H1 (cell line): ENCODE measurements at places on chromosomes 16 and 17. TPM values are rescaled to one million over a fixed set of nuclear protein-coding genes. Genes with fewer than 3 reads are reported as not detected.

OR2C1 gene
- not detected in 2 replicates for total RNA-seq

KLHL36 gene
- total RNA-seq = 33.6 and 35.3 TPM in 2 replicates

MYH3 gene
- total RNA-seq = 0.99 and 1.8 TPM in 2 replicates

GSPT1 gene
- total RNA-seq = 195 and 204 TPM in 2 replicates

CTRB1 gene
- not detected in 2 replicates for total RNA-seq

CCL1 gene
- not detected in 2 replicates for total RNA-seq

MMP28 gene
- total RNA-seq = not detected in 2 replicates

SLC38A10 gene
- total RNA-seq = 35.7 and 41.0 TPM in 2 replicates

HEATR9 gene
- not detected in 2 replicates for total RNA-seq

GRCh38 chr17:80815151-80815681 is 176.4 kb upstream of the CHMP6 start:
- no peak for DNase-seq
- H3K27me3 ChIP-seq = no peaks in the 10 kb centered on the region
- no peaks in the 10 kb centered on the region; the same call in 1 of the 2 replicates for H3K4me1 ChIP-seq
- H3K4me3 ChIP-seq = no peak overlapping the region

DNA sequence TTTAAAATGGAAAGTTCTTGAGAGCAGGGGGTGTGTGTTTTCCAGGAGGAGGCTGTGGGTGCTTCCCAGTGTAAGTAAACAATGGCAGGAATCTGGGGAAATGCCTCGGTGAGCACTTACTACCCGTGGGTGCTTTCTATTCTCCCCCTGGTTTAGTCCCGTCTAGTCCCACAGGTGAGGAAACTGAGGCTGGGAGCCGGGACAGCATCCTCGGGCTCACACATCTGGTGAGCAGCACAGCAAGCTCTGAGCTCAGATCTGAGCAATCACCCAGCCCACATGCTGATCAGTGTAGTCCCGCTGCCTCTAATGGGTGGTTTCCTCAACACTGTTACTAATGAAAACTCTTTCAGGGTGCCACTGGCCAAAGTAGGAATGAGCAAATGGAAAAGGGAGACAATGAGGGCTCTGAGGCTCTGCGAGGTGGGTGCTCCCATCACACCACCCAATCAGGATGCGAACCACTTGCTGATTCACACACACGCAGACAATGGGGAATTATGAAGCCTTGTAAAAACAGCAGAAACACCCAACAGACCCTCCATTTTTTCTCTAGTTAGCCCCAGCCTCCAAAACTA is 202.6 kb downstream of the PARN start:
- no peak overlapping the region; the same call in 1 of the 2 replicates for H3K27ac ChIP-seq
- H3K4me1 ChIP-seq = 0 out of 2 replicates have a peak, but pooled peaks cover 7% of the 10 kb centered on the region
- no peaks in the 10 kb centered on the region for H3K27me3 ChIP-seq

DNA sequence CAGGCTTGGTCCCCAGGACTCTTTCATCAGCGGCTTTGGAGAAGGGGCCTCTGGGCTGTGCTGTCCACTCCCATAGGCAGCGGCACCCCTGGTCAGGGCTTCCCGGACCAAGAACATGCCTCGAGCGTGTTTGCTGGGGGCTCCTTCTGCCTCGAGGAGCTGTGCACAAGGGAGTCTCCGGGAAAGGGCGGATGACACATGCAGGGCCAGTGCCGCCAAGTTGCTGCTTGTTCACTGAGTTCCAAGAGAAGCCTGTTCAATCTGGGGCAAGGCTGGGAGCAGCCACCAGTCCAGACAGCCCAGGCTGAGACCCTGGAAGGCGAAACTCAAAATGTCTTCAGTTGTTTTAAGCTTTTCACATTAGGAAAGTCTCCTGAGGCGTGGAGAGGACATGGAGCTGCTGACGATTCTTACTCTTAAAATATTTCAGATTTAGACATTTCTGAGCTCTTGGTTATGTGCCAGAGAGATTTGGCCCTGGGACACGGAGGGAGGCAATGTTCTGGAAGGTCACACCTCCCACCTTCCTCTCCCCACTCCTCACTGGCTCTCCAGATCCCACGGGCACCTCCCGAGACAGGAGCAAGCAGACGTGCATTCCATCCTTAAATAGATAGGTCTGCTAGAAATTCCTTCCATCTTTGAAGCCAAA is 84.5 kb upstream of the ZNF469 start:
- H3K36me3 ChIP-seq = no peaks in the 10 kb centered on the region
- H3K27ac ChIP-seq = no peak overlapping the region
- no peaks in the 10 kb centered on the region for H3K4me1 ChIP-seq
- no peak overlapping the region for H3K4me3 ChIP-seq
- H3K27me3 ChIP-seq = no peaks in the 10 kb centered on the region

GRCh38 chr16:53007095-53007494 is 45.6 kb downstream of the CHD9NB start:
- no peaks in the 10 kb centered on the region for H3K36me3 ChIP-seq
- DNase-seq = no peak
- no peaks in the 10 kb centered on the region for H3K27me3 ChIP-seq

GRCh38 chr17:8186446-8186786 is 3.6 kb downstream of the BORCS6 start:
- H3K36me3 ChIP-seq = no peaks in the 10 kb centered on the region
- H3K4me3 ChIP-seq = peak overlapping the region; percentile 89
- 0 out of 2 replicates have a peak overlapping the region, but pooled peaks have one; percentile 9 for H3K27ac ChIP-seq

DNA sequence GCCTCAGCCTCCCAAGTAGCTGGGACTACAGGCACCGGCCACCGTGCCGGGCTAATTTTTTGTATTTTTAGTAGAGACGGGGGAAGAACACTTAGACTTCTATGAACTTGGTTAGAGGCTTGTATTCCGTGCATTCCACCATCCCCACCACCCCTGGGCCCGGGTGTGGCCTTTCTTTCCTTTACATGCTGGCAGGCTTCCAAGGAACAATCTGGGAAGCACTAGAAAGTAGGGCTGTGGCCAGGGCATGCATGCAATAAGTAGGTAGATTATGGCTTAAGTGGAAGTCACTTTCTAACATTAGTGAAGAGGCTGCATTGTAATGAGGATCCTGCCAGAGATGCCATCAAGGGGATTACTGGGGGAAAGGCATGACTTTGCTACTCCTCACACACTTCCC is 171.6 kb downstream of the SHISA6 start:
- no peaks in the 10 kb centered on the region for H3K36me3 ChIP-seq
- no peak overlapping the region for H3K27ac ChIP-seq
- no peaks in the 10 kb centered on the region for H3K27me3 ChIP-seq
- H3K4me1 ChIP-seq = no peaks in the 10 kb centered on the region
- H3K4me3 ChIP-seq = no peak overlapping the region
- no peak for DNase-seq

- no peaks in the 10 kb centered on the region for H3K4me1 ChIP-seq
- H3K27me3 ChIP-seq = no peaks in the 10 kb centered on the region
- DNase-seq = peak; percentile 92
- H3K27ac ChIP-seq = peak within 1 kb of the TSS; percentile 72; the same call in 1 of the 2 replicates
Measured at GRCh38 chr17:48101012-48101720, at the start of gene CBX1. Gene CBX1, minus strand, starts transcription at chr17:48101478. Its CDS starts 24,474 bp downstream, at chr17:48077004.

- H3K4me3 ChIP-seq = no peak overlapping the region
- no peak overlapping the region for H3K27ac ChIP-seq
- no peaks in the 10 kb centered on the region for H3K27me3 ChIP-seq
- DNase-seq = no peak
Measured at GRCh38 chr17:69067274-69068047, 6.7 kb upstream of the ABCA9 start.

DNA sequence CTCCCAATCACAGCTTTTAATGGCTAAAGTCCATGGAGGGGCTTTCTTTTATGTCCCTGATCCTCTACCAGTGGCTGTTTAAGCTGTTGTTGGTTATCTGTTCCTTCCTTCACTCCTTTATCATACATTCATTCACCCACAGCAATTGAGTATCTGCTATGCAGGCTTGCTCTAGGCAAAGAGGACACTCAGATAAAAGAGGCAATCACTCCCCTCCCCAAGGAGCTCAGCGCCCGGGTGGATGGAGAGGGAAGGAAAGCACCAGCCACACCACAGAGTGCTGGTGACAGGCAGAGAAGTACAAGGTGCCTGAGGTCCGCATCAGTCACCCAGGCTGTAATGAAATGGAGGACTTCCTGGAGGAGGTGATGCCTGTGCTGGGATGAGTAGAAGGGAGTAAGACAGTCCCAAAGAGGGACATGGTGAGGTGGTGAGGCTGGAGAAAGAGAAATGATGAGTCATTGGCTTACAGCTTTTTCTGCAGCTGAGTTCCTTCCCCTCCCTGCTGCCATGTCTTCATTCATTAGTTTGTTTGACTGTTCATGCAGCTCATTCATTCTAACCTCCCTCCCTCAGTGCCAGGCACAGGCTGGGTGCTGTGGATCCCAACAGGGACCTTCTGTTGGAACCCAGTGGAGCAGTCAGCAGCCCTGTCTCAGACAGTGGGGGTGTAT is 12.8 kb upstream of the NGFR start:
- DNase-seq = no peak
- no peak overlapping the region for H3K4me3 ChIP-seq
- H3K27me3 ChIP-seq = no peaks in the 10 kb centered on the region

- no peaks in the 10 kb centered on the region for H3K27me3 ChIP-seq
- H3K4me3 ChIP-seq = peak overlapping the region; percentile 78
- H3K4me1 ChIP-seq = peaks cover 22% of the 10 kb centered on the region
Measured at GRCh38 chr17:81929253-81930141, 2.0 kb upstream of the MAFG start.

- no peak overlapping the region for H3K27ac ChIP-seq
- no peak overlapping the region for H3K4me3 ChIP-seq
- peaks cover 31% of the 10 kb centered on the region for H3K4me1 ChIP-seq
- DNase-seq = peak; percentile 70
- H3K36me3 ChIP-seq = no peaks in the 10 kb centered on the region
Measured at GRCh38 chr16:17367923-17368322, 102.8 kb downstream of the XYLT1 start.

- no peak overlapping the region for H3K27ac ChIP-seq
- peak overlapping the region; percentile 42 for H3K4me3 ChIP-seq
- H3K27me3 ChIP-seq = peaks cover 34% of the 10 kb centered on the region; the same call in 1 of the 2 replicates
- H3K4me1 ChIP-seq = peaks cover 8% of the 10 kb centered on the region; the same call in 1 of the 2 replicates
Measured at GRCh38 chr16:66924527-66925321, 611 bp downstream of the RRAD start.

GRCh38 chr17:28889996-28890395 is 7.5 kb downstream of the FLOT2 start:
- no peak for DNase-seq
- no peaks in the 10 kb centered on the region for H3K36me3 ChIP-seq
- no peak overlapping the region for H3K4me3 ChIP-seq
- peaks cover 3% of the 10 kb centered on the region for H3K4me1 ChIP-seq
- H3K27me3 ChIP-seq = no peaks in the 10 kb centered on the region
- no peak overlapping the region for H3K27ac ChIP-seq

DNA sequence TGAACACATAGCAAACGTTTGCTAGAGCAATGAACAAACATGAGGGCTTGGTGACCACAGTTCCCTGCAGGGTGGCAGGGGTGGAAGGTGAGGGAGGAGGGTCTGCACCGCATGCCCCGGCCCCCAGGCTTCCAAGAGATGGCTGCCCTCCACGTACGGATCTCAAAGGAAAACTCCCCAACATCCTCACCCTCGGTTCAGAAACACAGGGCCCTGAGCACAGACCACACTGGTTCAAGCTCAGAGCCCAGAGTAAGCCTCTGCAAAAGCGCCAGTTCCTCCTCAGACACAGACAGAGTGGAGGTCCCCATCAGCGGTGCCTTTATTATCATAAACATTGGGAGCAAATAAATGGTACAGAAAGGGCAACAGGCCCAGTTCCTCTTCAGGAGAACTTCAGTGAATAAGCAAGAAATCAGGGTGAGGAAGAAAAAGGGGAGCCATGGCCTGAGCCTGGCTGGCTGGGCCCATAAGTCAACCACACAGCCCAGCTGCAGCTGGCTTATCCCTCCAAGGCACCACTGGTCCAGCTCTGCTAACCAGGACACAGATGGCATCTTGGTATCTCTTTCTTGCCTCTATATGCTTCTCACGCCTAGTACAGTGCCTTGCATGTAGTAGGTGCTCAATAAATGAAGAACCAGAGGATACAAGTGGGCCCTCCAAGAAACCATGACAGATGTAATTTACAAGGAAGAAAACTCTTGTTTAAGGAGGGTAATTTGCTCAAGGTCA is 11.0 kb downstream of the MPO start:
- no peaks in the 10 kb centered on the region for H3K4me1 ChIP-seq
- DNase-seq = no peak
- H3K4me3 ChIP-seq = no peak overlapping the region
- no peaks in the 10 kb centered on the region for H3K36me3 ChIP-seq
- H3K27ac ChIP-seq = no peak overlapping the region
- H3K27me3 ChIP-seq = no peaks in the 10 kb centered on the region

DNA sequence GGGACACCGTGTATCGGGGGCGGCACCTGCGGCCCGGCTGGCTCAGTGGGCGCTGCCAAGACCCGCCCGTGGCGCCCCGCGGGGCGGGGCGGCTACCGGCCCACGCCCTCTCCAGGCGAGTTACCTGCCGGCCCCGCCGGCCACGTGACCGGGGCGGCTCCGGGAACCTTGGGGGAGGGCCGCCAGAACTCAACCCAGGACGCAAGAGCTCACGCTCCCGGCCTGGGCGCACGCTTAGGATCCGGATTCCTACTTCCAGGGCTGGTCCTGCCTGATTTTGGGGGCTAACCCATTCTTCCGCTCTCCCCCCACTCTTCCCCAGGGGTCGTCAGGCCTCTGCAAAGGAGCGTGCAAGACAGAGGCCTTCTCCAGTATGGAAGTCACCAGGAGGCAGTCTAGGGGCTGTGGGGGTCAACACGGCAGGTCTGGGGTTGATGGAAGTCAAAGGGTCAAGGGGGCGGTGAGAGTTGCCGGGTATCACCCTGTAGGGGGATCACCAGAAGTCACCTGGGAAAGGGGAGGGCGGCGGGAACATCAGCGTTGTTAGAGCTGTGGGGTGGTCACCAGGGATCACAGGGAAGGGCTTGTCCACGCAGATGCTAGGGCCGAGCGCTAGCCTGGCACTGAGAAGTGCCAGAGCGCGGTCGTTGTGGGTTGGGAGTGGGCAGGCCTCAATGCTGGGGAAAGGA is 354 bp upstream of the ESRP2 start:
- H3K27me3 ChIP-seq = no peaks in the 10 kb centered on the region
- H3K4me1 ChIP-seq = no peaks in the 10 kb centered on the region
- H3K27ac ChIP-seq = peak overlapping the region; percentile 84
- DNase-seq = peak; percentile 73

DNA sequence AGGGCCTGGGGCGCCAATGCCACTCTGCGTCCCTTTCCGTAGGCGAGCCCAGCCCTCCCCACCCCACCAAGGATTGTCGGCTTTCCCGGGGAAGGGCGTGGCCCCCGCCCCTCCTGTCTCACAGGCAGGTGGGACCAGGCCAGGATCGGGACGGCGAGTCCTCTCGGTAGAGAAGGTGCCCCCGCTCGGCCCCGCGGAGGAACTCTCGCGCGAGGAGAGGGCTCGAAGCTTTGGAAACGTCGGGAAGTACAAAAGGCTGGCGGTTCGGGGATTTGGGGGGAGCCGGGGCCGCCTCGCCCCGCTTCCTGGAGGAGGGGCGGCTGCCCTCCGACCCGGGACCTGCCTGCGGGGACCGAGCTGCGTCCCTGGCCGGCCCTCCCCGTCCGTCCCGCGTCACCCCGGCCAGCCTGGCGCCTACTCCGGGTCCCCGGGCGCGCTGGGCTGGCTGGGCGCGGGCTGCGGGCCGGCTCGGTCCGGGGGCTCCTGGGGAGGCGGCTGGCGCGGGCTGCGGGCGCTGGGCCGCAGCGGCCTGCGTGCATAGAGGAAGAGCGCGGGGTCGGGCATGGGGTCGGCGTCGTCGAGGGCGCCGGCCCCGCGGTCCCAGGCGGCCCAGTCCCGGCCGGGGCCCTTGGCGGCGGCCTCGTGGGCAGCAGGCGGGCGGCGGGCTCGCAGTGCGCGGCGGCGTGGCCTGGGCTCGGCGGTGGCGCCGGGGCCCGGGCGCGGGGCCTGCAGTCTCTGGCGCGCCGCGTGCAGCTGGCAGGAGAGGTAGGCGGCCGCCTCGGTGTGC is 12.6 kb upstream of the CLUH start:
- peak; percentile 53 for DNase-seq
- peaks cover 4% of the 10 kb centered on the region for H3K4me1 ChIP-seq
- H3K27me3 ChIP-seq = 0 out of 2 replicates have a peak, but pooled peaks cover 4% of the 10 kb centered on the region
- no peaks in the 10 kb centered on the region for H3K36me3 ChIP-seq
- H3K4me3 ChIP-seq = peak overlapping the region; percentile 17
